ENCODE measurements at places on chromosomes 2 and 18. TPM values are rescaled to one million over a fixed set of nuclear protein-coding genes. Genes with fewer than 3 reads are reported as not detected.

DNA sequence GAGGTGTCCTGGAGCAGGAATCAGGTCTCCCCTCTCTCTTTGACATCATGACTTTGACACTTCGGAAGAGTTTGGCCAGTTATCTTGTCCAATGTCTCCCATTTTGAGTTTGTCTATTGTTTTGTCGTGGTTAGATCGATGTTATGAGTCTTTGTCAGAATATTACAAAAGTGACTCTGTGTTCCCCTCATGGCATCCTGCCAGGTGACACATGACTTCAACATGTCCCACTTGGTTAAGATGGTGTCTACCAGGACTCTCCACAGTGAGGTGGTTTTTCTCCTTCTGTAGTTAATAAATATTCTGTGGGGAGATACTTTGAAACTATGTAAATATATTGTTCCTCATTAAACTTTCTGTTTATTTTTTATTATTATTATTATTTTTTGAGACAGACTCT, 76.6 kb upstream of the BZW1 start:
- no peak for DNase-seq

- no peak for DNase-seq
Observed at GRCh38 chr2:161710131-161710915, 86.1 kb downstream of the SLC4A10 start.

DNA sequence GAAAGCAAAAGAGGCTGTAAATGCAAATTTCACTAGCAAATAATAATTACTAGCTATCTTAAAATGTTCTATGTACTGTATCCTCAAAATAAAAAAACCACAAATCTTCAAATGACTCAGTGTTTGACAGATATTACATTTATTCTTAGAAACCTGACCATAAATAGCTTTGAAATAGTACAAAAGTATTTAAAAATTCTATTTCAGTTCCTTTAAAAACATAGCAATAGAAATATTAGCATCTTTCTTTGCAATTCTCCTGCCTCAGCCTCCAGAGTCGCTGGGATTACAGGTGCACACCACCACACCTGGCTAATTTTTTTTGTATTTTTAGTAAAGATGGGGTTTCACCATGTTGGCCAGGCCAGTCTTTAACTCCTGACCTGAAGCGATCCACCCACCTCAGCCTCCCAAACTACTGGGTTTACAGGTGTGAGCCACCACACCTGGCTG, 50.6 kb downstream of the MSH6 start:
- DNase-seq, result no peak

- DNase-seq, result peak; percentile 40
Observed at GRCh38 chr2:65300134-65300760, 72.6 kb downstream of the ACTR2 start.

ASXL3 gene
- under 0.01 TPM for total RNA-seq
